NCI-H1694 treated with DMSO at 0.1 percent for 48 hours (cell line): ENCODE measurements at places on chromosomes 5 and 9.

DNA sequence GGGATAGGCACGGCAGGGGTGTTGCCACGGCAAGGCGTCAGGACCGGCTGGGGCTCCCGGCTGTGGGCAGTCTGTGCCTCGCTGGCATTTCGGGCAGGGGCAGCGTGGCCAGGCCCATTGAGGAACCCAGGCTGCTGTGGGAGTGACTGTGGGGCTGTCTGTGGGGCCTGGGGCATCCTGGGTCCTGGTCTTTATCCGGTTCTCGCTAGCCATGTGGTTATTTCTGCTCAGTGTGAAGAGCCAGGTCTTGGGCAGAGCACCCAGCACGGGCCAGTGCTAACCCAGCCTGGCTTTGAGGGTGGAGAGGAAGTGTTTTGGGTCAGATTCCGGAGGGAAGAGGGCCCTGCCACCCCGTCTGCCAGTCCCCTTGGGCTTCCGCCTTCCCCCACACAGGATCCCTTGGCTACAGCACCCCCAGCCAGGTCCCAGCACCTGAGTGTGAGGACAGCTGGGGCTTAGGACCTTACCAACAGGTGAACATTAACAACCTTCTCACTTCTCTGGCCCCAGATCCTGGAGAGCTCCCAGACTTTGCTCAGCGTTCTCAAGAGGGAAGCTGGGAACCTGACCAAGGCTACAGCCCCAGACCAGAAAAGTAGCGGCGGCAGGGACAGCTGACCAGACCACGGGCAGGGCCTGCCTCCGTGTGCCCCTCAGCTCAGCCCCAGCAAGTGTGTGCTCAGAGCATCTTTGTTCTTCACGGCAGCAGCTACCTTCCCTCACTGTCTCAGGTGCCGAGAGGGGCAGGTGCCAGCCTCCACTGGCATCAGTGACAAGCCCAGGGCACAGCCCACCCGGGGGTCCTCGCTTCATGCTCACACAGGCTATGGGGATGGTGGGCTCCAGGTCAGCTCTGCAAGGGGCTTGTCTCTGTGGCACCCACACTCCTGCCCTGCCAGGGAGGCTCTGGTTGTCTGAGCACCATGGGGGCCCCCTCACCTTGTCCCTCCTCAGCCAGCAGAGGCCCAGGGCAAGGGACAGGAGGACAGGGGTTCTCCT, 1.1 kb downstream of the SSNA1 start:
- DNase-seq, result no peak

DNA sequence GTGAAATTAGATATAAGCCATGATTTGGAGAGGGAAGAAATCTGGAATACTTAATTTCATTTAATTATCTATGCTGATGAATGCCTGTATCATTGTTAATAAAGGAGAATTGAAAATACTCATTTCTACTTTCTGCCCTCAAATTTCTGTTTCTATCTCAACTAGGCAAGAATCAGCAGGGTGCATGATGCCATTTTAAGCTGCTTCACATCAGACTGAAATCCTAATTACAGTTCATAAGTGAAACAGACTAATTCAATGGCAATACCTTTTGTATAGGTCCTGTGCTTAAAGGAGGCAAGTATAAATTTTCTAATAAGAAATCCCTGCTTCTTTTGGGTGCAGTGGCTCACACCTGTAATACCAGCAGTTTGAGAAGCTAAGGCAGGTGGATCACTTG, 22.3 kb upstream of the TAL2 start:
- DNase-seq, result no peak

GRCh38 chr5:10536931-10537579, 26.8 kb upstream of the ANKRD33B start:
- no peak for DNase-seq

GRCh38 chr9:17462869-17463464, 115.9 kb upstream of the SH3GL2 start:
- peak; percentile 51 for DNase-seq

GRCh38 chr5:142235050-142235797, 89.6 kb downstream of the SPRY4 start:
- DNase-seq, result no peak

- no peak for DNase-seq
Observed at GRCh38 chr5:115766608-115767007, 49.9 kb downstream of the CDO1 start.

DNA sequence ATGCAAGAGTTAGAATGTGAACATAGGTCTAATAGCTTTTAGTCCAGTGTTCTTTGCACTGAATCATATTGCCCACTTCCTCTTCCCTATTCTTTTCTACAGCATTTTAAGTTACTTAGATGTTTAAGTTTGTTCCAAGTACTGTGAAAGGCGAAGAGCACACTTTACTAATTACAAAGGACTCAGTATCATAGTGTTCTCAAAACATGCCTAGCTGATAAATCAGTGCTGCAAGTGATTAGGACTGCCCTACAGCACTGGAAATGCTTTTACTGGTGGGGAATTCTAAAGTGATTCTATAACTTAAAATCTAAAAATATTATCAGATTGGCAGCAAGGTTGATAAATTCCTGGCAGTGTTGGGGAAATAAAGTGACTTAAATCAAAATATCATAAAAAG, 177.9 kb upstream of the KCNN2 start:
- DNase-seq, result no peak

DNA sequence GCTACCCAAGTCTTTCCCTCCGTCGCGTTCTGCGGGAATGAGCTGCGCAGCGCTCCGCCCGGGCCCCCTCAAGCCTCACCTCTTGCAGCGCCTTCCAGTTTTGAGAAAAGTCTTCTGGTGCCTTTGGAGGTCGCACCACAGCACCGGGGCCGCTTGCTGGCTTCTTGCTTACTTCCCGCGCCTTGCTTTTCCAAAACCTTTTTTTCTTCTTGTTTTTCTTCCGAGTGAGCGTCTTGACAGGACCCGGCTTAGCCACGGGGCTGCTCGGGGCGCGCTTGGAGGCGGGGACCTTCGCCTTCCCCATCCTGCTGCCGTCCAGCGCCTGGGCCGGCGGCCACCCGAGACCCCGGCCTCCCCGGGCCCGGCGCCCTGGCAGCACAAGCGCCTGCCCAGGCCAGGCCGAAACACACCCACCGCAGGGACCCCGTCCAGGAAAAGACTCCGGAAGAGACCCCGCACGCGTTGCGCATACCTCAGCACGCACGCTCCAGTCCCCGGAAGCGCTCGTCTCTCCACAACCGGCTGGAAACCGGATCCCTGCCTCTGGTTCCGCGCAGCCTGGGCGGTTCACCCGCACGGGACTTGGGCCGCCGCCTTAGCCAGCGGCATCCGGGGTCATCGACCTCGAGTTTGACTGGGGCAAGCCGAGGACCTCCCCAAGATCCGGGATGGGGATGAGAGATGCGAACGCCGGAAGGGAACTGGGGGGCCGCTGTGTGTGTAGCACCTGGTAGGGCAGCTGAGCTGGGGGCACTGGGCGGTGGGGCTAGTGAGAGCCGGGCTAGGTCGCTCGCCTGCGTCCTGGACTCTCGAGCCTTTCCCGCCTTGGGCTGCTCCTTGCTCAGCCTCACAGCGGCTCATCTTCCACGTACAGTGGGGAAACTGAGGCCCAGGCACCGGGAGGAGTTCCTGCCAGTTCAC, at the start of gene REXO4:
Gene REXO4, minus strand, starts transcription at position 470 of the 921 bp plus-strand sequence. Its CDS starts 166 bp downstream, at position 304.
- peak; percentile 76 for DNase-seq

GRCh38 chr5:140207250-140207964, 32.4 kb downstream of the CYSTM1 start:
- DNase-seq, result no peak

GRCh38 chr9:70120834-70121510, 77.3 kb downstream of the MAMDC2 start:
- no peak for DNase-seq

- DNase-seq, result no peak
Observed at GRCh38 chr5:9502050-9502834, 43.6 kb downstream of the SEMA5A start.

- no peak for DNase-seq
Observed at GRCh38 chr5:158139161-158139560, 280.2 kb upstream of the CLINT1 start.

DNA sequence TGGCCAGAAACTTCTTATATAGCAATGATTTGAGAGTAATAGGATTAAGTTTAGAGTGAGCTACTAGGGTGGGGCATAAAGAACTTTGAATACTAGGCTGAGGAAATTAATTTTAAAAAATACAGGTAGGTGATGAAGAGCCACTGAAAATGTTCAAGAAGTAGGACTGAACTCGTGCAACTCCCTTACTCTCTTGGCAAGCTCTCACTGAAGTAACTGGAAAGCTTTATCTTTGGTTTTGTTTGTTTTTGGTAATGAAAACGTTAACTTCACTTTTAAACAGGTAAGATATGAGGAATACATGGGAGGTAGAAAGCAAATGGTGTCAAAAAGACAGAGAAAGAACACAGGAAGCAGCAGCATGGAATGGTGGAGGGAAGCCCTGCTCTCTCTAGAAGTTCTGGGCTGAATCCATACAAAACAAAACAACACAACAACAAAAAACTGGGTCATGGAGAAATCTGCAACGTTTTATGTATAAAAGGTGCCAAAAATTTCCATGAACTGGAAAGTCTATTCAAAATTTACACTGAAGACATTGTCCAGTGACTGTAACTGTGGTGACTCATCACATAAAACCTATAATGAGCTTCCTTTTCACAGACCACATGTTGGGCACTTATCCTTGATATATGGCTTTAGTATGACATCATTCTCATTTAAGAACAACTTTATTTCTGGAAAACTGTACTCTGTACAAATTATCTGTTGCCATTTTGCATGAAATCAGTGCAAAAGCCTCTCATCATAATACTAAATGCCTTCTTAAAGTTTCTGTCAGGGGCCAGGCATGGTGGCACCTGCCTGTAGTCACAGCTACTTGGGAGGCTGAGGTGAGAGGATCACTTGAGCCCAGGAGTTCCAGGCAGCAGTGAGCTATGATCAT, 91.2 kb upstream of the CHD1 start:
- no peak for DNase-seq

DNA sequence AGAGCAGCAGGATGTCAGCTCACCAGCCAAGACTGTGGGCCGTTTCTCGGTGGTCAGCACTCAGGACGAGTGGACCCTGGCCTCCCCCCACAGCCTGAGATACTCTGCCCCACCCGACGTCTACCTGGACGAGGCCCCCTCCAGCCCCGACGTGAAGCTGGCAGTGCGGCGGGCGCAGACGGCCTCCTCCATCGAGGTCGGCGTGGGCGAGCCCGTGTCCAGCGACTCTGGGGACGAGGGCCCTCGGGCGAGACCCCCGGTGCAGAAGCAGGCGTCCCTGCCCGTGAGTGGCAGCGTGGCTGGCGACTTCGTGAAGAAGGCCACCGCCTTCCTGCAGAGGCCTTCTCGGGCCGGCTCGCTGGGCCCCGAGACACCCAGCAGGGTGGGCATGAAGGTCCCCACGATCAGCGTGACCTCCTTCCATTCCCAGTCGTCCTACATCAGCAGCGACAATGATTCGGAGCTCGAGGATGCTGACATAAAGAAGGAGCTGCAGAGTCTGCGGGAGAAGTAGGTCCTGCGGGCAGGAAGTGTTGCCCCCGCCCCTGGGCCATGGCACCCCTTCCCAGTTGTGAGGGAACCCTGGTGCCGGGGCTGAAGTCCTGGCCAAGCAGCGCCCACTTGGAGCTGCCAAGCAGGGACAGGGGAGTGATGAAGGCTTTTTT, 108.9 kb downstream of the WNK2 start:
- no peak for DNase-seq

- no peak for DNase-seq
Observed at GRCh38 chr9:36437790-36438189, 37.7 kb upstream of the RNF38 start.

DNA sequence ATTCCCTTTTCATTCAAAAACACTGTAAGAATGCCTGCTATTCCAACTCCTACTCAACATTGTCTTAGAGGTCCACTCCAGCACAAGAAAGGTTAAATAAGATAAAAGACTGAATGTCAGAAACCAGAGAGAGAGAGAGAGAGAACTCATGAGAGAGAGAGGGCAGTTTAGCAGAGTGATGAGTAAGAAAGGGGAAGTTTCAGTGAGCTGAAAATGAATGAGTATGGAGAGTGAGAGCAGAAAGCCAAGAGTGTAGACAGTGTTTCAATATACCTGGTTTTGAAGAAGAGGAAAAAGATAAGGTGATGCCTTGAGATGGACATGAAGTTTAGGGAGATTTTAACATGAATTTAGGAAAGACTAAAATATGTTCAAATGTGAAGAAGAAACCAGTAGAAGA, 528.0 kb upstream of the SEMA6A start:
- DNase-seq, result no peak

DNA sequence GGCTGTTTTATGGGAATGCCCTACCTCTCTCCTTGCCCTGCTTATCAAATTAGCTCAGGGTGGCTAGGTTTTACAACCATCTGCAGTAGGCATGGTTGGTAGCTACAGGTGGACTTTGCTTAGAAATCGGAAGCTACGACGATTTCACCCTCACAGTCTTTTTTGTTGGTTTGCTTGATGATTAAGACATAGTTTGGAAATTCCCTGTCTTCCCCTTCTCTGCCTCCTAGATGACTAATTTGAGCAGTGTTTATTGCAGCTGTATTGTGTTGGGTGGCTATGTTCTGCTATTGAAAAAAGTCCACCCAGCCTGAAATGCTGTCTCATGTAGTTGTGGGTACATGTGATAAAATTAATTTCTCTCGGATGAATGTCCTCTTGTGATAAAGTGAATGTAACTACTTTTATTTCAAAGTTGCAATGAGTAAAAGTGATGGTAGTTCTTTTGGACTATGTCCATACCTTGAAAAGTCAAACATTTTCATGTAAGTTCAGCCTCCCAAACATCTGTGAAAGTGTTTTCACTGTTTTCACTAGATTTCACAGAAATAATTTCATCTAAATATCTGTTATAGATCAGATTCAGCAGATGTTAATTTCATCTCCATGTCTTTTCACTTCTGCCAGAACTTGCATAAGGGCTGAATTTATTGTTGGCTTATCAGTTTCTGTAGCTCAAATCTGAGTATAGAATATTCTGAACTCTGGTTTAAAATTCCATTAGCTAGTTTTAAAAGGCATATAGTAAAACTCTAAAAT, 37.3 kb upstream of the FYB1 start:
- DNase-seq, result no peak

- DNase-seq, result no peak
Observed at GRCh38 chr5:115815693-115816225, 700 bp downstream of the CDO1 start.

GRCh38 chr5:137503456-137503855, 4.3 kb upstream of the SPOCK1 start:
- DNase-seq, result no peak

DNA sequence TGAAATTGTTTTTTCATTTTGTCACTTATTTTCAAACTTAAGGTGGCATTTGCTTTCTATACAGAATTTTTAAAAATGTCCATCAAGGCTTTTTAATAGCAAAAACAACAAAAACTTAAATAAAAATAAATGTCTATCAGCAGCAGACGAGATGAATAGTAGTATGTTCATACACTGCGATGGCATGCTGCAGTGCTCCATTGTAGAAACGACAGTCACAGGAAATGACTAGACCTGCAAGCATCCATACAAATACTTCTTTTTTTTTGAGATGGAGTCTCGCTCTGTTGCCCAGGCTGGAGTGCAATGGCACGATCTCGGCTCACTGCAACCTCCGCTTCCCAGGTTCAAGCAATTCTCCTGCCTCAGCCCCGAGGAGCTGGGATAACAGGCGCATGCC, 41.4 kb downstream of the COL23A1 start:
- no peak for DNase-seq

GRCh38 chr9:90086101-90086511, 481.3 kb downstream of the GADD45G start:
- peak; percentile 47 for DNase-seq

GRCh38 chr9:95188459-95188858, 129.1 kb downstream of the FANCC start:
- DNase-seq, result no peak

- peak; percentile 29 for DNase-seq
Observed at GRCh38 chr5:14870337-14871213, 1.0 kb downstream of the ANKH start.
